ENCODE measurements at places on chromosomes 1 and 21.

GRCh38 chr1:39646232-39647081 is 7.0 kb upstream of the HEYL start:
- peak; percentile 11 for DNase-seq

- DNase-seq = no peak
Observed at GRCh38 chr21:41170859-41171609, 3.1 kb downstream of the BACE2 start.

- DNase-seq = peak; percentile 13
Observed at GRCh38 chr1:211037095-211037494, 96.9 kb downstream of the KCNH1 start.

DNA sequence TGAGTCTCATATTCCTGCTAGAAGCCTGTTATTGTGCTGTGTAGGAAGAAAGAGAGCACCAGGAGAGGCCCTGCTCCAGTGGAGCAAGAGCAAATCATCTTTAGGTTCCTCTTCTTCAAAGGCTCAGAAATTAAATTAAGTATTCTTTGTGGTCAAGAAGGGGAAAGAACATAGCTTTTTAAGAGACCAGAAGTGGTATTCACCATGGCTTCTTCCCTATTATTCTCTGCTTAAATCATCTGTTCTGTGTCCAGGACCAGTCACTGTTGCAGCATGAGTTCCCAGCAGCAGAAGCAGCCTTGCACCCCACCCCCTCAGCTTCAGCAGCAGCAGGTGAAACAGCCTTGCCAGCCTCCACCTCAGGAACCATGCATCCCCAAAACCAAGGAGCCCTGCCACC is 1.1 kb downstream of the SPRR1B start:
- no peak for DNase-seq

DNA sequence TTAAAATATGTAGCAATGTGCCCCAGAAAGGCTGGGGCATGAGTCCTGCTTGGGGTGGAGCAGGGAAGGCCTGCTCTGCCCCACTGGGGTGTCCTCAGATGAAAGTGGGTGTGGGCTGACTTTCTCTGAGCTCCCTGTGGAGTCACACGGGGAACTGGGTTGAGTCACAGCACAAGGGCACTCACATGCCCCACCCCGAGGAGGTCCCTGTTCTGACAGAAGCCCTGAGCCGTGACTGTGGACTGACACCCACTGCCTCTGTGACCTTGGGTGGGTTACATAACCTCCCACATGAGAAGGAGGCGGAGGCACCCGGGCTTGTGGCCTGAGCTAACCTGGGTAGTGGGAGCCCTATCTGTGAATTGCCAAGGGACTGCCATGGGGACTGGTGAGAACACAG is 52.5 kb upstream of the TINAGL1 start:
- no peak for DNase-seq

DNA sequence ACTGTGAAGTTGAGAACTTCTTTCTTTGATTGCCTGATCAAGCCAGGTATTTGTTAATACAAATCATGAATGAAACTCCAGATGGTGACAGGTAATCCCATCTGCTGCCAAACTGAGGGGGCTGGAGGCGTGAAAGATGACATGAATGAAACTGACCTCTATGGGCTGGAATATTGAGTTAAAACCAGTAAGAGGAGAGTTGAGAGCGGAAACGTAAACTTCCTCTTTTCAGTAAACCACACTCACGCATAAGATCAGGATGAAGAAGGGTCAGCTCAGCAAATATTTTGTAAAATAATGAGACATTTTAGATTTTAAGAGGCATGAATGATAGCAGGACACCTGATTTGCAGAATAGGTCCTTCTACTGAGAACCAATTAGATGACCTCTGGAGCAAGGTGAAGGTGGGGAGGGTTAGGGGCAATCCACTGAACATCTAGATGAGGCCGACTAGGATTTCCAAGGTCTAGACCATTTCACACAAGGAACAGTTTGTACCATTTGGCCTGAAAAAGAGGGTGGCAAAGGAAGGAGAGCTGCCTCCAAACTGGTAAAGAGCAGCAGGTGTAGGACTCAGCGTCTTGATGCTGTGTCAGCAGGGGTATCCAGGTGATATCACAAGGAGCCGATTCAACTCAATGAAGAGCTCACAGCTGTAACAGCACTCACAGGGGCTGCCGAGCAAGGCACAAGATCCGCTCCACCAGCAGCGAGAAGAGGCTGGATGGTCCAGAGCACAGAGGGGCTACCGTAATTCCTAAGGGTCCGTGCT is 132.6 kb downstream of the NTPCR start:
- no peak for DNase-seq

- no peak for DNase-seq
Observed at GRCh38 chr21:45632160-45632559, 11.4 kb upstream of the PCBP3 start.

DNA sequence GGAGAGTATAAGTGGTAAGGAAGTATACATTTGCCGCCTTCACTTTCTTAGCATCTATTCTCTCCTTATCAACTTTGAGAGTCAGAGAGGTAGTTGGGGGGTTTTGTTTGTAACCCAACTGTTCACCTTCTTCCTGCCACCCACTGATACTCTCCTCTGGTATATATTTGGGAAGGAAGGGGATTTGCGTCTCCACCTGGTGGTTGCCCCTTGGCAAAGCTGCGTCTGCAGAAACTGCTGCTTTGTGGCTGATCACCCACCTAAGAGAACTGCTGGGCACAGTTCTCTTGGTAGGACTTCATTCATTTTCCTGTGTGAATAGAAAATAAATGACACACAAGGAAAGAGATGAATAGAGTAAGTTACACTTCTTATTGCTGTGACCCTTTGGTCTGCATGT is 87.0 kb downstream of the SYT14 start:
- DNase-seq = no peak

DNA sequence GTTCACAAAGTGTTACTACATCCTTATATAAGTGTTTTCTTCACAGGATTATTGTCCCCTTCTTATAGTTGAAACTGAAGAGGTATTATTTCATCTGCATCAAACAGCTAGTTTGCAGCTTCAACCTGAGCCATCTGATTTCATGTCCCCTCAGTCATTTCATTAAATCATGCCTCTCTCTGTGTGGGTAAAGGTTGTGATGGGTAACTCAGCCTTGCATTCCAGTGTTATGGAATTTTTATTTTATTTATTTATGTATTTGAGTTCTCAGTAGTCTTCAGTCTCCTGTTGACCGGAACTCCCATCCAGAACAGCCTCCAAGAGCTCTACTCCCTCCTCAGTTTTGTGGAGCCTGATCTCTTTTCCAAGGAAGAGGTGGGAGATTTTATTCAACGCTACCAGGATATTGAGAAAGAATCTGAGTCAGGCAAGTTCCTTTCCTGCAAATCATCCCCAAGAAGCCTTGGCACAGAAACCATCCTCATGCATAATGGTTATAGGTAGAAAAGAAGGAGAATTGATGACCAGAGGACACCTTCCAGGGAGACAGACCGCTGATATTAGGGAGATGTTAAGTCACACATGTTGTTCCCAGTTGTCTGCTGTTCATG is 21.8 kb downstream of the CHD1L start:
- no peak for DNase-seq

DNA sequence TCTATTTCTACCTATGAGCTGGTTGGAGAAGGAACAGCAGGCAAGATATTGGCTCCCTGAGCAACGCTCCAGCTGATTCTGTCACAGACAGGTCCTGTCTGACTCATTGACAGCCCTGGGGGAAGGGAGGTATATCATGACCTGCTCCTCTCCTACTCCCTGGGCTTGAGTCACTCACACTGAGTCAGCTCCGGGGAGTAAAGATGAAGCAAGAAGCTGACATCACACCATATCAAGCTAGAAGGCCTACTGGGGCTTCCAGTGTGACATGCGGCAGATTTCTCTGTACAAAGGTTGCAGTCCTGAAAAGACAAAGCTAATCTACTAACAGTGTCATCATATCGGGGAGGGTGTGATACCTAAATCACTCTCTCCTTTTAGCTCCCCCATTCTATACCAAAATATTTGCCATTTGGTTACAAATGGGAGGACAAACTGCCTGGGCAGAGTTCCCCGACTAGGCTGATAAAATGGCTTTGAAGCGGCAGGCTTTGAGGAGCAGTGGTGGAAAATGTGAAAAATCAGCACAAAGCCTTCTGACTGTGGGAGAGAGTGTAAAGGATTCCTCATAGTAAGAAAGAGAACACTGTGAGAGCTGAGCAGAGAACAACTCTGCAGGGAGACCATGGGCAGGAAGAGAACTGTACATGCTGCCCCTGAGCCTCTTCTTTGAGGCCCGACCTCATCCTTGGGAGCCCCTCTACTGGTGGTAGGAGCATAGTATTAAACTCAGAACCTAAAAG is 15.5 kb downstream of the PI4KB start:
- DNase-seq = peak; percentile 97

DNA sequence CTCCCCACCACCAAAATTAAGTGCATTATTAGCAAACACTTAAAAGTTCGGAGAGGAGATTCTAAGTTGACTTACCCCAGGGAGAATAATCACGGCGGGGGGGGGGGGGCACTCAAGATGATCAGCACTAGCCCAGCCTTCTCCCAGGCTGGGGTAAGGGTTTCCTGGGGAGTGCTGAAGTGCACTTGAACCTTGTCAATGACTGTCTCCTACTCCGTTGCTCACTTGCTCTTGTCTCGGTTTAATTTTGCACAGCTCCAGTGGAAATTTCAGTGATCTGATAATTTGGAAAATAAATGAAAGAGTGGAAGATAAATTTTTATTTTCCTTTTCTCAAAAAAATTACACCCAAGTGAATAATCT is 59.2 kb downstream of the PBX1 start:
- DNase-seq = no peak

- no peak for DNase-seq
Observed at GRCh38 chr1:97905141-97905940, 15.5 kb downstream of the DPYD start.

GRCh38 chr1:38608202-38608864 is 251.2 kb downstream of the RRAGC start:
- no peak for DNase-seq

DNA sequence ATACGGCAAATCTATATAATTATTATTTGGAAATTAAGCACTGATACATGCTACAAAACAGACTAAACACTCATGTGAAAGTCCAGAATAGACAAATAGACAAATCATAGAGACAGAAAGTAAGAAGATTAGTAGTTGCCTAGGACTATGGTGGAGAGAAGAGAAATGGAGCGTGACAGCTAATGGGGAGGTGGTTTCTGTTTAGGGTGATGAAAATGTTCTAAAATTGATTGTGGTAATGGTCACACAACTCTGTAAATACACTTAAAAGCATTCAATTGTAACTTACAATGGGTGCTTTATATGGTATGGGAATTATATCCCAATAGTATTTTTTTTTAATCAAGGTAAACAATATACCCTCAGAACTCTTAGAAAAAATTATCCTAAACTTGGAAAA is 20.4 kb upstream of the ITLN2 start:
- no peak for DNase-seq

DNA sequence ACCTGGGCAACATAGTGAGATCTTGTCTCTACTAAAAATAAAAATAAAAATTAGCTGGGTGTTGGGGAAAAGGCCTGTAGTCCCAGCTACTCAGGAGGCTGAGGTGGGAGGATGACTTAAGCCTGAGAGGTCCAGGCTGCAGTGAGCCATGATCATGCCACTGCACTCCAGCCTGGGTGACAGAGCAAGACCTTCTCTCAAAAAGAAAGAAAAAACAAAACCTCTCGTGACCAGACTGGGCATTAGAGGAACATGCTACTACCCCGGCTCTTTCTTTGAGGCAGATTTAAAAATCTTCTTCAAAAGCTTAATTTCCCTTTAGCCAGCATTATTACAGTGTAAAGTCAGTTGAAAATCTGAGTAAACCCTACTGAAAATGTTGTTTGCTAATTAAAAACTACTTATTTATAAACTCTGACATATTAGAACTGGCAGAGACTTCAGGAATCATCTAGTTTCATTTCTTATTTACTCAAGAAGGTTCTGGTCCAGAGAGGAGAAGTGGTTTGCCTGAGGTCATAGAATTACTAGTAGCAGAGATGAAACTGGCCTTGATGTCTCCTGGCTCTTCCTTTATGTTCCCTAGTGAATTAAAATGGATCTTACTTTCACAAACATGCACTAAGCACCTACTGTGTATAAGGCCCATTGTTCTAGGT is 11.6 kb upstream of the ELAVL4 start:
- DNase-seq = no peak

GRCh38 chr1:63411066-63411465 is 43.6 kb downstream of the ALG6 start:
- DNase-seq = no peak

- no peak for DNase-seq
Observed at GRCh38 chr1:8176279-8176678, 141.6 kb upstream of the SLC45A1 start.

DNA sequence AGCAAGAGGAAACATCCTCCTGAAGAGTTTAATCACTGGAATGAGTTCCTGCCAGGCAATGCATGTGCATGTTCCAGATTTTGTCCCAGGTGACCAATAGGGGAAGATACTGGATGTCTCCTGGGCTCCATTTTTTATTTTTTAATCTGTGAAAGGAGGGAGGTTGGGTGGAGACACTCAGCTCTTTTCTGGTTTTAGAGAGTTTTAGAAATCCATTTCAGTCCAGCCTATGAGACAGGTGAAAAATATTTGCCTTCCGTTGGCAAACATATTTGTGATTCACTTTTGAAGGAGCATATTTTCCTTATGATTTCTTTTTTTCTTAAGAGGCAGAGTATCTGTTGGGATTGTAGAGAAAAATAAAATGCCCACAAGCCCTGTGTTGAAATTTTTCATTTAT is 70.7 kb downstream of the ABCA4 start:
- no peak for DNase-seq

DNA sequence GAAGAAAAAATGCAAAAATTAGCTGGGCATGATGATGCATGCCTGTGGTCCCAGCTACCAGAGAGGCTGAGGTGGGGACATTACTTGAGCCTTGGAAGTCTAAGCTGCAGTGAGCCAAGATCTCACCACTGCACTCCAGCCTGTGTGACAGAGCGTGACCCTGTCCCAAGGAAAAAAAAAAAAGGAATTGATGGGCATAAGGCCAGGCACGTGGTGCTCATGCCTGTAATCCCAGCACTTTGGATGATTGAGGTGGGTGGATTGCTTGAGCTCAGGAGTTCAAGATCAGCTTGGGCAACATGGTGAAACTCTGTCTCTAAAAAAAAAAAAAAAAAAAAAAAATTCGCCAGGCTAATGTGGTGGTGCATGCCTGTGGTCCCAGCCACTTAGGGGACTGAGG is 55.8 kb upstream of the ATP2B4 start:
- DNase-seq = no peak

- no peak for DNase-seq
Observed at GRCh38 chr1:86085741-86086409, 70.7 kb downstream of the COL24A1 start.

GRCh38 chr1:178625695-178626094 is 99.3 kb upstream of the RALGPS2 start:
- no peak for DNase-seq

- DNase-seq = no peak
Observed at GRCh38 chr1:206087091-206087490, 30.1 kb downstream of the AVPR1B start.

DNA sequence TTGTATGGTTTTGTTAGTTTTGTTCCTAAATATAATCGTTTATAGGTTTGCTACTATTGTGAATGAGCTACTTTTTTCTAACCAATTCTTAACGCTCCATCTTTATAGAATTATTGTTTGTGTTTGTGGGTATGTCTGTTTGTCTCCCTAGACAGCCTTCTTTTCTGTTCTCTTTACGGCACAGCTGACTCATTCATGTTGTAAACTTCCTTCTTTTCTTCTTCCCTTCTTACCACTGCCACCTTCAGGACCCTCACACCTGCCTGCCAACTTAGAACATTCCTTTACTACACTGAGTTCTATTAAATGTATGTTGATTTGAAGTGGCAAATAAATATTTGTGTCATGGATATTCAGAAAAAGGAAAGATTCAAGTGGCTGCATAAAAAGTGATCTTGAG is 29.1 kb downstream of the AK5 start:
- no peak for DNase-seq

GRCh38 chr1:204051258-204051657 is 21.7 kb upstream of the SOX13 start:
- no peak for DNase-seq
